ENCODE measurements at places on chromosomes 16 and 17. TPM values are rescaled to one million over a fixed set of nuclear protein-coding genes. Genes with fewer than 3 reads are reported as not detected.

- H3K27ac ChIP-seq: peak overlapping the region; percentile 98
- no peak for DNase-seq
- peaks cover 39% of the 10 kb centered on the region for H3K4me1 ChIP-seq
- no peak overlapping the region for H3K4me3 ChIP-seq
Observed at GRCh38 chr17:7356072-7356549, 1.2 kb downstream of the TMEM95 start.

DNA sequence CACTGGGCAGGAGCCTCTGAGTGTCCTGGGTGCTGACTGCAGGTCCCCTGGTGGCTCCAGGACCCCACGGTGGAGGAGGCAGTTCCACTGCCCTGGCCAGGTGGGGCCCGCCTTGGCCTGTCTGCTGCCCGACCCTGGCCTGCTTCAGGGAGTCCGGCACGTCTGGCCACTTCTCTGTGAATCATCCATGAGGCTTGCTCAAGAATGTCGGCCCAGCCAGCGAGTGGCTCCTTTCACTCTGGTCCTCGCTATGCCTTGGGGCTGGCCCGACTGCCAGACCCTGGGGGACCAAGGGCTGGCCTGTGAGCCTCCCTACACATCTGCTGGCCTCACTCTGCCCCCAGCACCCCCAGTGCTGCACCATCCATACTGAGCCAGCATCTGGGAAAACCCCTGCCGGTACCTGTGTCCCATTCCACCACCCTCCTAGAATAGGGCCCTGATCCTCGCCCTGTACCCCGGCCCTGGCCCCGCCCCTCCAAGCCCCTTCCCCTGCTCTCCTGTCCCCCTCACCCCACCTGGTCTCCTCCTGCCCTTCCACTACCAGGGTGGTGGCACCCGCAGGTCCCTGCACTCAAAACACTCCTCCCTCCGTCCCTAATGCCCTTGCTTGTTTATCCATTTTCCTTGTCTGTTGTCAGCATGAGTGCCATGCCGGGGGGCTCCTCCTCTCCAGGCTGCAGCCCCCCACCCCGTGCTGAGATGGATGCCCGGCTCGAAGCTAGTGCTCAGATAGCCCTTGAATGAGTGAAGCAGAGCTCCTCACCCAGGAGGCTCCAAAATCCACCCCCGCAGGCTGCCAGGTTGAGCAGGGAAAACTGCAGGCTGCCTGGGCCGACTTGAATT lies 35.5 kb downstream of the ADCY7 start:
- no peaks in the 10 kb centered on the region for H3K27me3 ChIP-seq
- H3K27ac ChIP-seq: peak overlapping the region; percentile 79
- no peaks in the 10 kb centered on the region for H3K36me3 ChIP-seq
- H3K4me3 ChIP-seq: no peak overlapping the region
- H3K4me1 ChIP-seq: peaks cover 42% of the 10 kb centered on the region

GRCh38 chr17:35241520-35241919 lies 1.4 kb upstream of the SLFN5 start:
- no peaks in the 10 kb centered on the region for H3K27me3 ChIP-seq
- H3K4me1 ChIP-seq: peaks cover 45% of the 10 kb centered on the region
- no peak for DNase-seq
- no peaks in the 10 kb centered on the region for H3K36me3 ChIP-seq
- H3K27ac ChIP-seq: peak overlapping the region; percentile 91
- H3K4me3 ChIP-seq: peak overlapping the region; percentile 75

DNA sequence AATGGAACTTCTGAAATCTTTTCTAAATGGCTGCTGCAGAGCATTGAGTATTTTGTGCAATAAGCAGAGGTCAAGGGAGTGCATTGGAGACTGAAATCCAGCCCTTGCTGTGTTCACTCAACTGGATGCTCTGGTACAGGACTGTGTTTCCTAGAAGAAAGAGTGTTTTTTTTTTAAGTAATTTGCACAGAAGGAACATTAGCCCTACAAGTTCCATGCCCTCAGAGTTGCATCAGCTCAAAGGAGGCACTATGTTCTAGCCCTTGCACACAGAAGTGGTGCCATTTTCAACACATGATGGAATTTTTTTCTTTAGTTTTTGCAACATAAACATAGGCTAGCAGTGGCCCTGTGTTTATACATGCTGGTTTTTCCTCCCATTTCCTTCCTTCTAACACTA lies 144.1 kb upstream of the HLF start:
- no peaks in the 10 kb centered on the region for H3K36me3 ChIP-seq
- DNase-seq: no peak
- H3K4me1 ChIP-seq: peaks cover 5% of the 10 kb centered on the region
- H3K27me3 ChIP-seq: no peaks in the 10 kb centered on the region

DNA sequence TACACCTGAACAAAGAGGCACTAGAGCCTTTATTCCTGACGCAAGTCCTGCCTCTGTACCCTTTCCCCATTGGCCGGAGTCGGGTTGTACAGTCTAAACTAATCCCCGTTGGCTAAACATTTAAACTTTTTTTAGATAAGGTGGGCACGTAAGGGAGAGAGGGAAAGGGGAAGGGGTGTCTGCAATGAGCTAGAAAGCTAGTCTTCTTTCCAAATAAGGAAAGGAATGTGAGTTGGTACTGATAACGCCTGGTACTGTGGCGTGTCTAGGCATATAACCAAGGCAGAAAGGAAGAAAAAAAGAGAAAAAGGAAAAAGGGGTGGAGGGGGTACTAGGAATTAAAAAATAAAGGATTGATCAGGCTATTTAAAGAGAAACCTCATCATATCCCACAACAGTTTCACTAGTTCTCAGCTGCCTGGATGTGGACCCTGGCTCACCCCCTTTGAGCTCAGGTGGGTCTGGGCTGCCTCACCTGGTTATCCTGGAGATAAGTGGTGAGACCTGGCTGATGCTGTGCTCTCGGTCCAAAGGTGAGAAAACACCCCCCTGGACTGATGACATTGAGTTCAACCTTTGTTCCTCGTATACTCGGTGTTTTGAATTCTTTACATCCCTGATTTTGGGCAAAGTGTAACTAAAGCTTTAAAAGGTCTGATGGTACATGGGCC lies 90.9 kb upstream of the EEF2KMT start:
- no peak overlapping the region for H3K4me3 ChIP-seq
- no peaks in the 10 kb centered on the region for H3K4me1 ChIP-seq
- H3K36me3 ChIP-seq: no peaks in the 10 kb centered on the region
- H3K27me3 ChIP-seq: no peaks in the 10 kb centered on the region

GRCh38 chr16:9408297-9408878 lies 316.9 kb downstream of the HAPSTR1 start:
- H3K36me3 ChIP-seq: no peaks in the 10 kb centered on the region
- H3K4me3 ChIP-seq: no peak overlapping the region
- no peaks in the 10 kb centered on the region for H3K4me1 ChIP-seq
- no peaks in the 10 kb centered on the region for H3K27me3 ChIP-seq
- no peak for DNase-seq

- H3K27ac ChIP-seq: no peak overlapping the region
- no peaks in the 10 kb centered on the region for H3K36me3 ChIP-seq
- no peaks in the 10 kb centered on the region for H3K4me1 ChIP-seq
Observed at GRCh38 chr17:67156269-67157199, 88.5 kb downstream of the HELZ start.

- H3K36me3 ChIP-seq: no peaks in the 10 kb centered on the region
- H3K4me1 ChIP-seq: peaks cover 3% of the 10 kb centered on the region
- H3K27ac ChIP-seq: no peak overlapping the region
Observed at GRCh38 chr17:68089881-68090280, 54.3 kb downstream of the KPNA2 start.

DNA sequence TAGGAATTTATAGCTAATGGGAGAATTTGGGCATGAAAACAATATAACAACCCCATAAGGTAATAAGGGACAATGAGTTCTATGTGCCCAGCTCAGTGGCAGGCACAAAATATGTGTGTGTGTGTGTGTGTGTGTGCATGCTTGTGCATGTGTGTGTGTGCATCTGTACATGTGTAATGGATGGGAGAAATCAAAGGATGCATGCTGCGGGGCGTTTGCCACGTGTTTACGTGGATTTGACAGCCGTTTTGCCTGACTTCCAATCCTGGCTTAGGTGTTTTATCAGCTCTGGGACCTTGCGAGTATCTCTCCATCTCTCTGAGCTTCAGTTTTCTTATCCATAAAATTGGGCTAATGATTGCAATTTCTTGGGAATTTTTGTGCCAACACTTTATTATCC lies 108.4 kb downstream of the IRX5 start:
- DNase-seq: no peak
- no peak overlapping the region for H3K4me3 ChIP-seq
- no peaks in the 10 kb centered on the region for H3K36me3 ChIP-seq
- H3K27ac ChIP-seq: no peak overlapping the region

- DNase-seq: no peak
- H3K36me3 ChIP-seq: no peaks in the 10 kb centered on the region
- no peaks in the 10 kb centered on the region for H3K27me3 ChIP-seq
- H3K4me3 ChIP-seq: no peak overlapping the region
- H3K27ac ChIP-seq: no peak overlapping the region
Observed at GRCh38 chr16:28086186-28087139, 22.9 kb upstream of the GSG1L start.

- no peaks in the 10 kb centered on the region for H3K27me3 ChIP-seq
- H3K27ac ChIP-seq: peak overlapping the region; percentile 28
- peaks cover 49% of the 10 kb centered on the region for H3K4me1 ChIP-seq
- no peak for DNase-seq
- no peak overlapping the region for H3K4me3 ChIP-seq
- H3K36me3 ChIP-seq: no peaks in the 10 kb centered on the region
Observed at GRCh38 chr17:77610518-77610893, 348.0 kb upstream of the TNRC6C start.

- no peak overlapping the region for H3K4me3 ChIP-seq
- no peak for DNase-seq
- no peaks in the 10 kb centered on the region for H3K36me3 ChIP-seq
- H3K4me1 ChIP-seq: no peaks in the 10 kb centered on the region
- H3K27me3 ChIP-seq: no peaks in the 10 kb centered on the region
Observed at GRCh38 chr17:66633317-66633965, 201.5 kb upstream of the CACNG5 start.

- H3K27ac ChIP-seq: peak overlapping the region; percentile 93
- H3K27me3 ChIP-seq: no peaks in the 10 kb centered on the region
- peak overlapping the region; percentile 81 for H3K4me3 ChIP-seq
- DNase-seq: no peak
Observed at GRCh38 chr17:56835264-56835585, 1.3 kb downstream of the DGKE start.

CACNG1 gene
- total RNA-seq: not detected

SENP3 gene
- 51.1 TPM for total RNA-seq

SRSF1 gene
- 134 TPM for total RNA-seq

SEC14L1 gene
- total RNA-seq: 39.2 TPM
